ENCODE measurements at places on chromosomes 7 and 10.

DNA sequence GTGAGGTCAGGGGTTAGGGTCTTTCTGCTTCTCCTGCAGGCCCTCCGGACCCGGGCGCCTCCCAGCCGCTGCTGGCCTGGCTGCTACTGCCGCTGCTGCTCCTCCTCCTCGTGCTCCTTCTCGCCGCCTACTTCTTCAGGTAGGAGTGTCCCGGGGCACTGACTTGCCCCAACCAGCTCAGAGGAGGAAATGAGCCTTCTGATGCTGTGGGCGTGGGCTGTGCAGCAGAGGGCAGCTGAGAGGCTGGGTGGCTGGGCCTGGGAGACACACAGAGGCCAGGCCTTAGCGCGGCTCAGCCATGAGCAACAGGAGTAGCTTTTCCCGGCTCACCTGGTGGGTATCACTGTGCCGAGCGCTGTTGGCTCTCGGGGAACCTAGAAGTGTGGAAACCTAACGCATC is 78.9 kb downstream of the MKI67 start:
- no peak for DNase-seq

DNA sequence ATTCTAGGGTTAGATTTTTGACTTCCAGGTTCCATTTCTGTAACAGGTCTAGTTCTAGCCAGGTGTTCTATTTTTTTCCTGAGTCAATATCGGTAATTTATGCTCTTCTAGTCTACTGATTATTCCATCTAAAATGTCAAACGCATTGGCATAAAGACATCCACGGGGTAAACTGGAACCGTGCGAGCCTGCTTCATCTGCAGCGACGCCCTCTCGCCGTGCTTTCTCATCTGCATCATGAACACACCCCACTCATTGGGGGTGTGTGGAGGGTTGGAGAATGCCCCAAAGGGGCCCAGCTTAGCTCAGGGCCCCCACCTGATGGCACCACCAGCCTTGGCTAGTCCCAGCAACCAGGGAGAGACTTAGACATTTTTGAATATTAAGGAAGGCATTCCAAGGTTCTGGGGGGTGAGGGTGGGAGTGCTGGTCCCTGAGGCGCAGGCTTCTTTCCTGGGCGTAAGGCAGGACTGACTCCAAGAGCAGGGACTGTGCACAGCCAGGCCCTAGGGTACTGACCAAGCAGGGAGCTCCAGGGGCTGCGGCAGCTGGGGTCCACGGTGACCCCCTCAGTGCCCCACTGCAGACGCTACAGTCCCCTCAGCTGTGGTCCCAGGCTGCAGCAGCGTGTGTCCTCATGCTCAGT is 12.9 kb upstream of the CRYGN start:
- no peak for DNase-seq

DNA sequence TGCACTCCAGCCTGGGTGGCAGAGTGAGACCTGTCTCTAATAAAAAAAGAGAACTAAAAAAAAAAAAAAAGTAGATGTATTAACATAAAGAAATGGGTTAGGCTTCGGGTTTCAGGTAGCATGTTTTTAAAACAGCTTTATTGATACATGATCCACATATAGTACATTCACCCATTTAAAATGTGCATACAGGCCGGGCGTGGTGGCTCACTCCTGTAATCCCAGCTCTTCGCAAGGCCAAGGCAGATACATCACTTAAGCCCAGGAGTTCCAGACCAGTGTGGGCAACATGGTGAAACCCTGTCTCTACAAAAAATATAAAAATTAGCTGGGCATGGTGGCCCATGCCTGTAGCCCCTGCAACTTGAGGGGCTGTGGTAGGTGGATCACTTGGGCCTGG is 39.5 kb downstream of the SNX10 start:
- DNase-seq, result no peak

GRCh38 chr7:74063223-74063641 is 20.4 kb upstream of the LIMK1 start:
- no peak for DNase-seq

- no peak for DNase-seq
Measured at GRCh38 chr10:118629211-118629610, 33.8 kb upstream of the PRLHR start.

DNA sequence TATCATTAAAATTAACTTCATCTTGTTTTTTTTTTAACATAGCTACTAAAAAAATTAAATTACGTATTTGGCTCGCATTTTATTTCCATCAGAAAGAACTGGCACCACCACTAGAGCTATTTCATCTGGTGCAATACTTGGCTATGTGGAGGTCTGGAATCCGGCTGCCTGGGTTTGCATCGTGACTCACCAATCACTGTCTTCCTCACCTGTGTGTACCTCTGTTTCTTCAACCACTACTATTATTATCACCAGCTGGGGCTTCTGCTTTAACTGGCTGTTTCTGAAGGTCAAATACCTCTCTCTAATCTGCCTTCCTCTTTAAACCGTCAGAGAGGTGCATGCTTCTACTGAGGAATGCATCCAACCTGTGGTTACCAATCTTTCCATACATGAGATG is 6.5 kb downstream of the WDR91 start:
- DNase-seq, result no peak

GRCh38 chr10:52967806-52968795 is 195.5 kb upstream of the MBL2 start:
- DNase-seq, result no peak

DNA sequence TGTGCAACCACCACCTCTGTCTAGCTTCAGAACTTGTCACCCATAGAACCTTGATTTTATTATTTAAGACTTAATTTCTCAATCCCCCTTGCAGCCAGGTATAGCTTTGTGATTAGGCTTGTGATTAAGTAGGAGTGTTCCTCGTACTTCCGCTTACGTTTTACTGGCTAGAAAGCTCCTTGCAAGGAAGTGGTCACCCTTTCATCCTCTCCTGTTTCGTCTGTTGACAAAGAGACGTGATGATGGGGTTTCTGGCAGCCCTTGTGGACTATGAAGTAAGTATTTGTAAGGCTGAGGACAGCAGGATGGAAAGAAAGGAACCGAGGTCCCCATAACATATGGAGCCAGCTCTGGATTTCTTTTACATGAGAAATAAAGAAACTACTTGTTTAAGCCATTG is 86.5 kb upstream of the KDM7A start:
- DNase-seq, result no peak

DNA sequence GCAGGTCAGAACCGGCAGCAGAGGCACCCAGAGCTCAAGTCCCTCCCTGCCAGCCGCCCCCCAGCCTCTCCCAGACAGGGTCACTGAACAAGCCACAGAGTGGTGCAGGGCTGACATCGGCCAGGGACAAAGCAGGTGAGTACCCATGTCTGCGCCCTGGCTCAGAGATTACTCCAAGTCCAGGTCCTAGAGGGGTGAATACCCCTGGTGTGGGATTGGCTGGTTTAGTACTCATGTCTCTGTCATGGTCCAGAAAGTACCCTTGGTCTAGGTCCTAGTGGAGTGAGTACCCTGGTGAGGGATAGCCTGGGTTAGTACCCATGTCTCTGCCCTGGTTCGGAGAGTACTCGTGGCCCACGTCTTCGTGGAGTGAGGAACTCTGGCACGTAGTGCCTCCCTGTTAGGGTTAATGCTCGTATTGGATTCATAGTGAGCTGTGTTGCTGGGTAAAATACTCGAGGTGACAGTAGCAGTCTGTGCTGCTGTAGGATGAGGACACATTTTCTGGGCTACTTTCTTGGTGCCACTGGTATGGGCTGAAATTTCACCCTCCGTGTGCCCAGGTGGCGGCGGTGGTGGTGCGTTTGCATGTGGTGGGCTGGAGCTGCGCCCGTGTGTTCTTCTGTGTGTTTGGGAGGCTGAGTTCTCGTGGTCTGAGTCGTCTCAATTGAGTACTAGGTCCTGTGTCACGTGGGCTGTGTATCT is 25.5 kb upstream of the KNDC1 start:
- DNase-seq, result no peak

- no peak for DNase-seq
Measured at GRCh38 chr10:83459124-83459523, 680.2 kb upstream of the GHITM start.

- DNase-seq, result no peak
Measured at GRCh38 chr10:80613466-80614170, 75.9 kb downstream of the SH2D4B start.

DNA sequence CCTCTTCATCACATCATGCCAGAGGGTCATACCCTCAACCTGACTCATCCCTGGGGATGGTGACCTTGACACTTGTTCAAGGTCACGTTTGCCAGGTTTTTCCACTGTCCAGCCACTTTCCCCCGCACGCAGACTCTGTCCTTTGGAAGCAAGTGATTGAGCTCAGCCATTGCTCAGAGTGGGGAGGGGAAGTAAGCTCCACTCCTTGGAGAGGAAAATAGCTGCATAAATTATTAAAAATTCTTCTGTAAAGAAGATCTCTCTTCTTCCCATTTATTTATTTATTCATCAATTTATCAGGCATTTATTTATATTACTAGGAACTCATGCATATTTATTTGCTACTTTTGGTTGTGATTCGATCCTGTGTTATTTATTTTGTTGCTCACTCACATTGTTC is 88.0 kb downstream of the GLRX3 start:
- DNase-seq, result no peak

DNA sequence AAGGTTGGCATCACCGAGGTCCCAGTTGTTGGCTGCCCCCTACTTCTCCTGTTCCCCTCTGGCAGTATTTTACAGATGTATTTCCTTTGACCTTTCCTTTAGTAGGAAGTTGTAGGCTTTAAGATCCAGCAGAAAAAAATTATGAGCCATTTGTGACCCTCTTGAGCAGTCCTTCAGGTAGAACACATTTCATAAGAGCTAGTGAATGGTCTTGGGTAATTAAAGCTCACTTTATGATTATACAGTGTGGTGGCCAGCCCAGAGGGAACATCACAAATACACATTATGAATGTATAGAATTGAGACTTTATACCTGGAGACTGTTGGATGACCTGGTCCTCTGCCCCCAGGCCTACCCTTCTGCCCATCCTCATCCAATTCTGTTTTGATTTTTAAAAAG is 57.0 kb downstream of the KAT6B start:
- DNase-seq, result no peak

DNA sequence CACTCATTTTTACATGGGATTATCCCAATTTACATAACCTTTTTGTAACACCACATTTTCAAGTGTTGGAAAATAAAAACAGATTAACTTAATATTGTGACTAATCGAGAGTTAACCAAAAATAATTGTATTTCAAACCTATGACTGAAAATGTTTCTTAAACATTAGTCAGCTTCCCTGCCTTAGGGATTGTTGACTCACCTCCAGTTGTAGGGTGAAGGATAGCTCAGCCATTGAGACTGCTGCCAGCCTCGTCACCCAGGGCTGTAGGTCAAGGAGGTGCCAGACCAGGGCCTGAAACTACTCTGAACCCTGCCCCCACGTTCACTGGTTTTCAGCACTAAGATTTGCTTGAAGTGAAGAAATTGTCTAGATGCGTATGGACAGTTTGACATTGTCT is 351.2 kb downstream of the GFRA1 start:
- DNase-seq, result no peak

DNA sequence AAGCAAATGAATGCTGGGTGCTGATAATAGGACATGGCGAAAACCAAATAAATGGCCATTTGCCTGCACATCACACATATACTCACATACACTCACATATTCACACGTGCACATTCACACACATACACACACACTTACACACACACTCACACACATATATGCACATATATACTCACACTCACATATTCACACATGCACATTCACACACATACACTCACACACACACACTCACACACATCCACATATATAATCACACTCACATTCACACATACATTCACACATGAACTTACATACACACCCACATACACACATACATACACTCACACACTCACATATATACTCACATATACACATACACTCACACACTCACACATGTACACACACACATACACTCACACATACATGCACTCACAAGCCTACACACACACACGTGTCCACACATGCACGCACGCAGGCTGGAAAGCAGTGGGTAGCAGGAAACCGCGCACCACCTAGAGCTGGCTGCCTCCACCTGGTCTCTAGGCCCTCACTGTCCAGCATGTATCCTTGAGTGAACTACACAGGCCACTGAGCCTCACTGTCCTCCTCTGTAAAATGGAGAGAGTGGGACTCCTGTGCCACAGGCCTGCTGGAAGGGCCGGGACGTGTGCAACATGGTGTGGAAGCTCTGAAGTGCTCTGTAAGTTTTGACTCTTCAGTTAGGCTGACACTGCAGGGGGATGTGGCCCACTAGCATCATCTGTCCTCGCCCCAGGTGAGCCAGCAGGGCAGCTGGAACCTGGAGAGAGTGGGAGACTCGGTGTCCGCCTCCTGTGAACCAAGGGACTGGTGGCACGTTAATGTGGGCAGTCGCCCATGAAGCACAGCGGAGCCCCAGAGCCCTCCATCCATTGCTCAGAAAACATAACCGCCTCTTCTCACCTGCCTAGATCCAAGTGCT is 14.9 kb downstream of the TMEM72 start:
- DNase-seq, result no peak

GRCh38 chr7:122217125-122217524 is 73.1 kb upstream of the AASS start:
- no peak for DNase-seq
